ENCODE measurements at places on chromosomes 2 and 18.

- no peak for DNase-seq
Measured at GRCh38 chr18:48841381-48842258, 109.1 kb downstream of the SMAD7 start.

- DNase-seq, result peak; percentile 14
Measured at GRCh38 chr2:28276076-28276618, 116.5 kb upstream of the FOSL2 start.

DNA sequence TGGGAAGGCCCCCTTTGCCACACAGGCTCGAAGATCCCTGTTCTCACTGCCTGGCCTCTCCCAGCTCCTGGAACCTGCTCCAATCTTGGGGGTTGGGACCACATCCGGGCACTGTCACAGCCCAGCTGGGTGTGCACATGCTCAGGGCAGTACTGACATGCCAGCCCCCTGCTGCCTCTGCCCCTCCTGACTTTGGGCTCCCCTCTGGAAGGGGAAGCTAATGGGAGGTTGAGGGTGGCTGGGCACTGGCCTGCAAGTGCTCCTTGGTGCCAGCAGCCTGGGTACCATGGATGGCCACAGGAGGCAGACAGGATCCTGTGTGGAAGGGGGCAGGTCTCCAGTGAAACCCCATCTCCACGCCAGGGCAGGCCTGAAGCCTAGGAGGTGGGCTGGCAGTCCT, 126.1 kb upstream of the NOL4 start:
- DNase-seq, result no peak

- no peak for DNase-seq
Measured at GRCh38 chr2:122156176-122156890, 400.9 kb downstream of the TSN start.

GRCh38 chr2:71716697-71717624, 263.6 kb downstream of the DYSF start:
- DNase-seq, result no peak

DNA sequence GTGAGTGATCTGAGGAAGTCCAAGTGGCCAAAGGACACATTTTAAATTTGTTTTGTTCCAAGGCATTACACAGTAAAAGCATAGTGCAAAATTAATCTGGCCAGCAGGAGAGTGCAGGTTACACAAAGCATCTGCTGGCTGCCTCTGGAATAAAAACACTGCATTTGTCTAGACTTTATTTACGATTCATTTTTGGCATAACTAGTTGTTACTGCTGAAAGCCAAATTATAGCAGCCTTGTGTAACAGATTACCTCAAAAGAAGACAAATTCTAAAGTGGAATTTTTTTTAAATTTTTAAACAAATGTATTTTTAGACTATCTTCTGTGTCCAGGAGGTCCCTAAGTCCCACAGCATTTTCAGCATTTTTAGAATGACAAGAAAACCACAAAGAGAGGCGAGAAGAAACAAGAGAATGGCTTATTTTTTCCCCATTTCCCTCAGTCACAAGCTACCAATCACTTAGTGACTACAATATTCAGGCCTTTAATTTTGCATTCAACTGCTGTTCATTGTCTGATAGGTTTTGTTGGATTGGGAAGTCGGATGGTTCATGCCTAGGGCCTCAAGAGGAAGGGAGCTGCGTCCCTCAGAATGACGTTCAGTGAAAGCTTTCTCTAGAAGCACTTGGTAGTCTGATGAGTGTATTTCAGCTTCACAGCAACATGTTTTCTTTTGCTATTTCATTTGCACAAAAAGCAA, 46.0 kb downstream of the TMEFF2 start:
- no peak for DNase-seq

DNA sequence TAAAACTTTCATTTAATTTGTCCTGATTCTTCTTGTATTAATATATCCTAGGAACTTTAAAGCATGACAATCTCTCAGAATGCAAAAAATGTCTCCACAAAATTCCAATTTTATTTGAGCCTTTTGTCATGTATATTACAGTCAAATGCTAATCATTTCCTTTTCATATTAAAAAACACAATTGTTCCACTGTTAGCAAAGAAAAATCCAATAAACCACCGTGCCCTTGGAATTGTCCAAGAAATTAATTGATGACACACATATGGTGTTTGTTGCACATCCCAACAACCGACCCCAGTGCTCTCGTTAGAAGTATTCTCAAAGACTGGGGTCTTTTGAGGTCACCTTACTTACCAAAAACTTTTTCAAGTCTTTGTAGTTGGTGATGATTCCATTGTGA, 28.1 kb downstream of the GFPT1 start:
- DNase-seq, result no peak

DNA sequence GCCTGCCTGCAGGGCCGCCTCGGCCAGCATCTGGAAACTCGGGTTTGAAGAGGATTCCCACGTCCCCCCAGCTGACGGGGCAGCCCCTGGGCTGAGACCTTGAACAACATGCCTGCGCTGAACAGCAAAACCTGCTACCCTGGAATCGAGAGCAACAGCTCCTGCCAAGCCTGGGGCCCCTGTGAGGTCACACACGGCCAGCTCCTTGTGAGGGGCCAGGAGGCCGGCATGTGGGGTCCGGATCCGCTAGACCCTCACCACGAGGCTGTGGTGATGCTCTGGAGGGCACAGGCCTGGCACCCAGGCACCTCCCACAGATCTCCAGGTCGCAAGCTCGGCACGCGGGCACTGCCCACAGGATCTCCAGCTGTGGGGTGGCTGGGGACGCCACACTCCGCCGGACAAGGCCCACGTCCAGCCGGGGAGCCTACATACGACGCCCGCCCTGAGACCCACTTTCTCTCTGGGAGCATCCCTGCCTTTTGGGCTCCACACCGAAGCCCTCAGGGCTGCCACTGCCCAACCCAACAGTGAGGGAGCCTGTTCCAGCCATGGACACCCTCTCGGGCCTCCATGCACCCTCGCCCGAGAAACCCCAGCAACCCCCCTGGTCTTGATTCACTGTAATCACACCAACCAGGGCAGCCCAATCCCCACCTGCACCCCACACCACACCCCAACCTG, 34.1 kb downstream of the SLC66A2 start:
- DNase-seq, result no peak

Measured in NCI-H1436 (cell line).